ENCODE measurements at places on chromosomes 5 and 9.

GRCh38 chr5:154194345-154195329 is 4.1 kb downstream of the GALNT10 start:
- DNase-seq: no peak

DNA sequence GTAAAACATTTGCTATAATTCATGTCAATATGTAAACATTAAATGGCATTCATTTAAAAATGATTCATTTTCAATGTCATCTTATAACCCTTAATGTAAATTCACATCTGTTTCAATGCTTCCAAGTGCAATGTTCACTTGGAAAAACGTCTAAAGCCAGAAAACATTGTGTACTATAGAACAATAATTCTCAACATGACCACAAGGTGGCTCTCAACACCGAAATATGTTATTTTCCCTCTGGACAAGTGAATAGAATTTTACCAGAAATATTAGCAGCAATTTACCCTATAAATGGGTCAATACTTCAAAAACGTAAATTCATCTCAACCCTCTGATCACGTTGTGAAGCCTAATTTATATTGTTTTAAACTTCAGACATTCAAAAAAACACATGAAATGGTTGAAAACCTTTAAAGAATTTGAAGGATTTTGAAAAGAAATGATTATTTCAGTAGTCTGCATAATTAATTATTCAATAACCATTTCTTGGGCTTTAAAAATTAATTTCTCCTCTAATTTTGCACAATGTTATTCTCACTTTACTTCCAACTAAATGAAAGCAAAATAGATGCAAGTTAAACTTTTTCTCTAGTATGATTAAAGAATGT is 11.0 kb downstream of the CDH10 start:
- DNase-seq: no peak

GRCh38 chr9:121786543-121786948 is 135.1 kb downstream of the DAB2IP start:
- no peak for DNase-seq

DNA sequence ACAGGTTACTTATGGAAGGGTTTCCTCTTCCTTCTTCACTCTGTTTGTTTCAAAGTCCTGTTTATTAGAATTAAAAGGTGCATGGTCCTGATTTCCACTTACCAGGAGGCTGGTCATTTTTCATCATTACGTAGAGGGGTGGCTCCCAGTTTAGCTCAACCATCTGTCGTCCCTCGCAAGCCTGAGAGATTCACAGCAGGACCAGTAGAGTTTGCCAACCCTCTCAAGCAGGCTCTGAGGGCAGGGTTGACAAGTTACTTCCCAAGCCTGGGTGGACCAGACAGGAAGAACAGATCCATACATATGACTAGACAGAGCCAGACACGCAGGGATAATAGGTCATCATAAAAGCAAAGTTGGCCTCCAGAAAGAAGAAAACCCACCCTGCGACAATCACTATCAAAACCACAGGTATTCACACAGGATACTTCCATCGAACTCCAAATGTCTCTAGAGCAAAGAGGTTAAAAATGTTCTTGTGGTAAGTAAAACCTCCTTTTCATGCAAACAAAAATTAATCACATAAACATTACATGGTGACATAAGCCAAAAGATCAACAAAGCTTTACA is 151.9 kb downstream of the ELAVL2 start:
- no peak for DNase-seq

- DNase-seq: peak; percentile 38
Observed at GRCh38 chr5:149550594-149551226, 529 bp downstream of the CSNK1A1 start.

- no peak for DNase-seq
Observed at GRCh38 chr5:11355491-11355890, 548.8 kb downstream of the CTNND2 start.

- DNase-seq: no peak
Observed at GRCh38 chr5:763998-764781, 20.3 kb downstream of the ZDHHC11B start.

DNA sequence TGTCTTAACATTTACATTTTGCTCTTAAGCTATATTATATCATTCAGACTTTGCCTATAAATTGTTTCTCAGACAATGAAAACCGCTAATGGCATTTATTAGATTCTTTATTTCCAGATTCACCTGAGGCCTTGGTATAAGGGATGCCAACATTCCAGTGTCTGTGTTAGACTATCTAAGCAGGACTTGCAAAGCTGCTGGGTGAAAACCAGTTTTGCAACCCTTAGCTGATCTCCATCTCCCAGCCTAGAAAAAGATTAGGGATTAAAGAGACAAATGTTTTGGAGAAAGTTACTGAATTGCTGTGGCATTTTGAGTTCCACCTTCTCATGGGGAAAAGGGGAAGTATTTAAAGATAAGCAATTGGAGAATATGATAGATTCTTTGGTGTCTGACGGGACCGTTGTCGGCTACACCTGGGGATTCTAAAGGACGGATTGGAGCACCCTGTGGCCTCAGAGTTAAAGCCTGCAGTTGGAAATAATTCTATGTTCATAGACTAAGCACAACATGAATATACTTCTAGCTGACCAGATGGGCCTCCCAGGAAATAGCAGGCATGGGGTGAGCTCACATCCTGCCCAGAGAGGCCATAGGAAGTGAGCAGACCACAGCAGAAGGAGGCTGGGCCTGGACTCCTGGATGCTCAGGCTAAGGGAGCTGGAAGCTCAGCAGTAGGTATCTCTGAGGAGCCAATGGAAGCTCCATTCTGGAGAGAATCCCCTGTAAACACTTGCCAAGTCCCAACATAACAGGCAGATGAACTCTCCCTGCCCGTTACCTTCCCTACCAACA is 21.8 kb downstream of the ENTREP1 start:
- no peak for DNase-seq

- no peak for DNase-seq
Observed at GRCh38 chr5:3116366-3116765, 364.9 kb upstream of the IRX2 start.

DNA sequence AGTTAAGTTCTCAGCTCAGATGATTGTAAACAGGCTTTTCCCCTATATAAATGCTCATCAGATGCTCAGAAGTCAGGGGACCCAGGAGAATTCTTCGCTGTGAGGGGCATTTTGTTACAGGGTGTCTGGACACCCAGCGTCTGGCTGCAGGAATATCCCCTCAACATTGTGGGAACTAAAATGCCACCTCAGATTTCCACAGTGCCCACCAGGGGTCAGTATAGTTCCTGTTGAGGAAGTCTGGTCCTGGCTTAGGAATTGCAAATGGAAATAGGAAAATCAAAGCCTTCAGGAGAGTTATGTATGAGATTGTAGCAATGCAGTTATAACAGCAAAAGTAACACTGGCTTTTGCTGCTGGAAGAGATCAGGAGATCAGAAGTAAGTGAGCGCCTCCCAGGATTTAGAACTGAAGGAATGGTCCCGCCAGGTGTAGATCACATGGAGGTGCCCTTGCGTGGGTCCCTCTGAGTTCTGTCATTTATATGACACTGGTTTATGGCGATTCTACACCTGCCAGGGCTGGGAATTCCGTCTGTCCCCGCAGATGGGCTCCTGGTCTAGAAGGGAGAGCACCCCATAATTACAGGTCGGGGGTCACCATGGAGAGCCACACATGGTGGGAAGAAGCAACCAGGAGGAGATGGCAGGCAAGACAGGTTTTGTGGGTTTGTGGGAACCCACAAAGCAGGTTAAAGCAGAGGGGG is 47.1 kb upstream of the CTSL start:
- DNase-seq: peak; percentile 35

GRCh38 chr5:71475788-71476384 is 20.4 kb downstream of the BDP1 start:
- no peak for DNase-seq

DNA sequence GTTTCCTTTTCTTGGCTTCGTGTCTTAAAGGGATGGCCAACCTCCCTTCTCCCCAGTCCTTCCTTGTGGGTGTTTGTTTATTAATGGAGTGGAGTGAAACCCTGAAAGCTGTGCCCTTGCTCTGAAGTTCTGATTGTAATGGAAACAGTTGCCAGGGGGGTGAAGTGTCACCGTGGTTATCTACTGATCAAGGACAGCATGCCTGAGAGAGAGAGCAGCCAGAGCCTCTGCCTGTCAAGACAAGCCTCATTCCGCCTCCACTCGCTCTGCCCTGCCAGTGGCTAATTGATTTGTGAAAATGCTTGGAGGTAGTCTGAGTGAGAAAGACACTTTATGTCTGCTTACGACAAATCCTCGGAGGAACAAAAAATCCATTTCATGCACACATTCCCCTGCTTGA is 143.7 kb upstream of the SLC30A5 start:
- no peak for DNase-seq

DNA sequence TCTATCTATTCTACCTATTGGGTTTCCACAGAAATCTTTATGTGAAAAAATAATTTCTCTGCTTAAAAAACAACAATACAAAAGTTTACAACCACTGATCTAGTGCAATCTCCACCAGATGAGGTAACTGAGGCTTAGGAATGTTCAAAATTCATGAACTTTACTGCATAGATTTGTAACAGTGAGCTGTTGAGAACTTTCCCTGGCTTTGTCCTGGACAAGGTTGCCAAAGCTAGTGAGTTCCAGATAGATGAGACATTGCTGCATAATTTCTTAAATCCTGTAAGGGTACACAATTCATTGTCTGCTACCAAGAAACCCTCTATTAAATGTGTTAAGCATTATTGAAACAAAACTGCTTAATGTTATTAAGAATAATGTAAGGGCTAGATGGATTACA is 102.7 kb downstream of the OSMR start:
- DNase-seq: no peak

GRCh38 chr5:74231697-74232096 is 408.8 kb downstream of the ENC1 start:
- DNase-seq: no peak

GRCh38 chr9:69044240-69045219 is 9.0 kb downstream of the FXN start:
- peak; percentile 37 for DNase-seq

- no peak for DNase-seq
Observed at GRCh38 chr5:40628407-40628806, 51.3 kb upstream of the PTGER4 start.

DNA sequence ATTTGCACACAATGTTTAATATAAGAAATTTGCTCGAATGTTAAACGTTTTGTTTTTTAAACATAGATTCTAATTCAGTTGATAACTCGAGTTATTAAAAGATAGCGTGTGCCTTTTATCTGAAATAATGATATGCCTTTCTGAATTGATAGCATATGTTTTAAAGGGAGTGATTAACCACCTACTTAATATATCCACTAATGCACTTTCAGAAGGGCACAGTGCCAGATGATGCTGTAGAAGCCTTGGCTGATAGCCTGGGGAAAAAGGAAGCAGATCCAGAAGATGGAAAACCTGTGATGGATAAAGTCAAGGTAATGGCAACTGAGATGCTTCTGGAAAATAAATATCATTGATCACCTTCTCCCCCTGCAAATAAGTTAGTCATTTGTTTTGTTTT is 53.9 kb downstream of the ERAP1 start:
- DNase-seq: no peak

GRCh38 chr5:132417010-132417439 is 47.5 kb downstream of the SLC22A5 start:
- DNase-seq: no peak

All from stimulated activated naive CD8-positive, alpha-beta T cell treated with anti-CD3 and anti-CD28 coated beads, Interleukin-15, Interleukin-2, amounts not matched to agents 100 U/mL and 50 U/mL, for 24 hours (primary cell).